KG1 (cell line): ENCODE measurements at places on chromosomes 12 and 14.

- no peak for DNase-seq
These were observed 82.0 kb upstream of the HMGA2 start for GRCh38 chr12:65742018-65743010.

DNA sequence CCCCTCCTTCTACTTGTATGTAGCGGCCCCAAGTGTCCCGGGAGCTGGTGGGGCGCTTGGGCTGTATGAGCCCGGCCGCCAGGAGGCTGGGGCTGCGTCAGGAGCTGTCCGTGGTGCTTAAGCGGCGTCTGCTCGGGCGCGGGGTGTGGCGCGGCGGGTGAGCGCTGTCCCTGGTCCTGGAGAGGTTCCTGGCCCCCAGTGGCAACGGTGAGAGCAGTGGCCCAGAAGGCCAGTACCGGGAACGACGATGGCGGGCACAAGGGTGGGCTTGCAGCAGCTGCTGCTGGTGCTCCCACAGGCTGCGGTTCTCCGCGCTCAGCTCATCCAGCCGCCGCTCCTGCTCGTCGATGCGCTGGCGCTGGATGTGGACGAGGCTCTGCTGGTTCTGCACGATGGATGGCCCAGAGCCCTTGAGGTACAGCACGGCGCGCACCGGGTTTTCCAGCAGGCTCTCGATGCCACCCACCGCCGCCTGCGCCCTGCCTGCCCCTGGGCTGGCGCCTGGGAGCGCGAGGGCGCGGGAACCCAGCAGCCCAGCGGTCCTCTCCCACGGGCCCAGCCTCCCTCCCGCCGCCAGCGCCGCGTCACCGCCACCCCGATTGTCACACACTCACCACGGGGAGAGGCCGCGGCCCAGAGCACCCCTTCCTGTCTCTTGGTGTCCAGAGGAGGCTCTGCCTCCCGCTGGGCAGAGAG is 41.9 kb upstream of the FKBP4 start:
- peak; percentile 50 for DNase-seq

GRCh38 chr12:30500532-30500931 is 195.1 kb downstream of the IPO8 start:
- DNase-seq = no peak

DNA sequence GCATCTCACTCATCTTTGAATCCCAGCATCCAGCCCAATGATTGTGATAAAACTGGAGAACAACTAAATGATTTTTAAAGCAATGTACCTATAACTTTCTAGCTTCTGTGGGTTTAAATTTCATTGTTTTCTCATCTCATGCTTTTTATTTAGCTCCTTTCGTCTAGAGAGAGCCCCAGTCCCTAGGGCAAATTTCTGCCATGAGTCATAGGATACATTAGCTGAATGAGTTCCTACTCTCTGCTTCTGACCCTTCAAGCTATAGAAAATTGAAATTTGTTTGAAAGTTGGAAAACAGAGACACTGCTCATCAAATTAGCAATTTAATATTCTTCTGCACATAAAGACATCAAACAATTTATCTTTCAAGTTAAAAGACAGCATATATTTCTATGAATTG is 113.9 kb downstream of the KIF21A start:
- DNase-seq = no peak

DNA sequence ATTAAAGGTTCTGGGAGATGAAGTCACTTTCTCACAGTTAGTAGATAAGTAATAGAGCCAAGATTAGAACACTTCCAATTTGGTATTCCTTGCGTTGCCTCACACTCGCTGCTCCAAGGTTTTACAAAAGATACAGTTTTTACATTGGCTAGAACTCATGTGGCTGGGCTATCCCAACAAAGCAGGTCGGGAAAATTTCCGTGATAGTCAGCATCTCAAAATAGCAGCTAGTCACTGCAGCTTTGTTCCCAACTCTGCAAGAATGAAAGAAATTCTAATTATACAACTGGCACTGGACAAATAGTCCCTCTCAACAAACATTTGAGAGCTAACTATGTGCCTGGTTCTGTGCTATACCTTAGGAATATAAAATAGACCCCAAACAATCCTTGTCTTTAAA is 24.6 kb upstream of the PPP1R12A start:
- DNase-seq = no peak

GRCh38 chr12:59219148-59219547 is 298.8 kb upstream of the LRIG3 start:
- DNase-seq = no peak
